ENCODE measurements at places on chromosomes 11 and 22. TPM values are rescaled to one million over a fixed set of nuclear protein-coding genes. Genes with fewer than 3 reads are reported as not detected.

- no peak for DNase-seq
Measured at GRCh38 chr11:6633422-6634408, 14.5 kb upstream of the TPP1 start.

DNA sequence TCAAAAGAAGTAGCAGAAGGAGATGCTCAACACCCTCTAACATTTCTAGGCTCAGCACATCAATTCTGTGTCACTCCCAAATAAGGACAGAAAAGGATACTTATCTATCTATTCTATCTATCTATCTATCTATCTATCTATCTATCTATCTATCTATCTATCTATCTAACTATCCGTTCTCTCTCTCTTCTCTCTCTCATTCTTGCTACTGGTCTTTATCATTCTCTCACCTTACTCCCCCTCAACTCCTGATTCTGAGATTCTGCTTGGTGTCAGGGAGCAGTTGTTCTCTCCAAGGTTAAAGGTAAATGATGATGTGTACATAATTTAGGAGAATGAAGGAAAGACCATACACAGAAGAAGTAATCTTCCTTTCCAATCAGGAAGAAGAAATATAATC is at the start of gene OR10G6:
OR10G6 (minus strand) TSS at position 43 of the 400 bp plus-strand sequence; CDS start at position 43, 0 bp downstream.
- no peak for DNase-seq

- DNase-seq, result no peak
Measured at GRCh38 chr22:49930596-49931412, 12.4 kb downstream of the CRELD2 start.

- no peak for DNase-seq
Measured at GRCh38 chr11:133921026-133921425, 35.7 kb downstream of the IGSF9B start.

GRCh38 chr22:18069041-18069440 is 8.7 kb upstream of the PEX26 start:
- no peak for DNase-seq

- no peak for DNase-seq
Measured at GRCh38 chr22:32803738-32804435, 2.4 kb downstream of the TIMP3 start.

GRCh38 chr11:80779905-80780605 is 1339.2 kb upstream of the TENM4 start:
- no peak for DNase-seq

DNA sequence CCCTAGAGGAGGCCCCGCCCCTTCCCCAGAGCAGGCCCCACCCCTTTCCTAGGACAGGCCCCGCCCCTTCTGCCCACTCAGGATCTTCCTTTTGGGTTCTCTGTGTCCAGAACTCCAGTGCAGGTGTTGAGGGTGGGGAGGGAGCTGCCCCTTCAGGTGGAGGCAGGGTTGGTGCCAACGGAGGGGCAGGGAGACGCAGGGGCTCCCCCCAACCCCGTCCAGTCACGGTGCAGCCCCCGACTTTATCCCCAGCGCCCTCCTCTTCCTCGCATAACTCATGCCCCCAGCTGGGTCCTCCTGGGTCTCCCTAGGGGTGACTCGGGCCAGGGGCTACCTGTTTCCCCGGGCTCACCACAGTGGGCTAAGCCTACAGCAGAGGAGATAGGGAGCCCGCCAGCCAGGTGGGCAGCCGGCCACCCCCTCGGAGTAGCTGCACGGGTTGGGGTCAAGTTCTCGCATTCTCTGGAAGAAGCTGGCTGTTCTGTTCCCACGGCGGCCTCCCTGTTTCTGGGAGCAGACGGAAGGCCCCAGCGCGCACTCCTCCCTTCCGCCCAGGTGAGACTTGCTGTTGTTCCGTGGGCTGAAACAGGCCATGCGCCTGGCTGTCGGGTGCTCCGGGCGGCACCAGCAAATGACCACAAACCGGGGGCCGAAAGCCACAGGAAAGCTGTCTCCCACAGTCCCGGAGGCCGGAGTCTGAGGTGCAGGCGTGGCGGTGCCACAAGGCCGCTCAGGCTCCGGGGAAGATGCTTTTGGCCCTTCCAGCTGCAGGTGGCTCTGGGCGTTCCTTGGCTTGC is 38.9 kb downstream of the MUC2 start:
- no peak for DNase-seq

DNA sequence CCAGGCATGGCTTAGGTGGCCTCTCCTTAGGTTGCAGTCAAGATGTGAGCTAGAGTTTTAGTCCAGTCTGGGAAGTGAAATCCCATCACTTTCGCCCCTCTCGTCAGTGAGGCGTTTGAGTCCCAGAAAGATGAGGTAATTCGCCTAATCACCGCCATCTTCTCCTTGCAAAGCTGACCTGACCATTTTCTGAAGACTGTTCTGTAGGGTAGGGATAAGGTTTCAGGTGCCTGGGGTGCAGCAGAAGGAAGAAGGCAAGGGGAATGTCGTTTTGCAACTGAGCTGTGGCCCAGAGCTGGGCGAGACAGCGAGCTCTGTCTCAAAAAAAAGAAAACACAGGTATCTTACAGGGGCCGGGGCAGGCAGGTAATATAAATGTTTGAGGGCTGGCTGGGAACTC is 61.7 kb upstream of the CECR2 start:
- no peak for DNase-seq

GRCh38 chr11:11916981-11917399 is 75.2 kb downstream of the USP47 start:
- DNase-seq, result no peak

DNA sequence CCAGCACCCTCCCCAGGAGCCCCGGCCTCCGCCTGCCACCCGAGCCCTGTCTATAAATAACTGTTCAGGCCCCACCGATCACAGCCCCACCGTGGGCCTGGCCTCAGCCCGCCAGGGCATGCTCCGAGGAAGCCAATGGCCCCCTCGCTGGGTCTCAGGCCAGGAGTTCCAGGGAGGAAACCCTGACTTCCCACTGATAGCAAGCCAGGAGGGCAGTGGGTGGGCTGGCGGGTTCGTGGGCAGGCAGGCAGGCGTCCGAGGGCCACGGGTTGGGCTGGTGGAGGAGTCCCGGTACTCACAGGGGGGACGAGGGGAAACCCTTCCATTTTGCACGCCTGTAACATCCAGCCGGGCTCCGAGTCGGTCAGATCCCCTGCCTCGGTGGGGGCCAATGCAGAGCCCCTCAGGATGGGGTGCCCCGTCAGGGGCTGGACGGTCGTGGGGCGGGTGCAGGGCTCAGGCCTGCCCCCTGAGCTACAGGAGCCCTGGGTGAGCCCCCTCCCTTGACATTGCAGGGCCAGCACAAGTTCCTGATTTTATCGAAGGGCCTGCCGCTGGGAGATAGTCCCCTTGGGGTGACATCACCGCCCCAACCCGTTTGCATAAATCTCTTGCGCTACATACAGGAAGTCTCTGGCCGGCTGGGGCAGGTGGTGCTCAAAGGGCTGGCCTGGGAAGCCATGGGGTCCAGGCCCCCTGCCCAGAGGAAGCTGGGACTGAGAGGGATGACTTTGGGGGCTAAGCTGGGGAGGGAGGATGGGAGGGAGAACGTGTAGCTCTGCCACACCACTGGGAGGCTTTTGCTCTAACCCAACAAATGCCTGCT is at the start of gene SPI1:
SPI1 (minus strand) TSS at position 538 of the 826 bp plus-strand sequence; CDS start at position 344, 194 bp downstream.
- no peak for DNase-seq

DNA sequence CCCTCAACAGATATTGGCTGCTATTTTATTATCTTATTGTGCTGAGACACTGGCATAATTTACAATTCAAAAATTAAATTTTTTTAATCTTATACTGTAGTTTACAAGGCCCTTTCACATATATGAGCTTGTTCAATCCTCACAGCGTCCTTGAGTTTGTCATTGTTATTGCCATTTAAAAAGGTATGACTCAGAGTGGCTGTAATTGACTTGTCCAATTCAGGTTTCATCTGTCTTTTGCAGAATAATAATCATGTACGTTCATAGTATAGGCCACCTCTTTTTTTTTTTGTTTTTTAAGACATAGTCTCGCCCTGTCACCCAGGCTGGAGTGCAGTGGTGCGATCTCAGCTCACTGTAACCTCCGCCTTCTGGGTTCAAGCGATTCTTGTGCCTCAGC is 11.5 kb downstream of the PTPRJ start:
- no peak for DNase-seq

DNA sequence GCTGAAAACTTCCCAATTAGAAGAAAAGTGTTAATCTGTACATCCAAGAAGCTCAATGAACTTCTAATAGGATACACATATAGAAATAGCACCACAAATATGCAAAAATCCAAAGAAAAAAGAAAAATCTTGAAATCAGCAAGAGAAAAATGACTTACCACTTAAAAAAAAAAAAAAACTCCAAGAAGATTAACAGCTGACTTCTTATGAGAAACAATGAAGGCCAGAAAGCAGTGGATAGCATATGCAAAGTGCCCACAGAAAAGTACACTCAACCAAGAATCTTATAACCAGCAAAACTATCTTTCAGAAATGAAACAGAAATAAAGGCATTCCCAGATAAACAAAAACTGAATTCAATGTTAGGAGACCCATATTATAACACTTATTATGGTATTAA is 29.9 kb upstream of the OR5B12 start:
- no peak for DNase-seq

- DNase-seq, result no peak
Measured at GRCh38 chr11:35373284-35373933, 45.9 kb downstream of the SLC1A2 start.

The KCNC1 gene
- 0.95 TPM for total RNA-seq

The TECTA gene
- 0.15 TPM for total RNA-seq

The OR5A1 gene
- not detected for total RNA-seq

The CBLIF gene
- total RNA-seq, result not detected

The MOGAT2 gene
- total RNA-seq, result 0.08 TPM
